ENCODE measurements at places on chromosomes 5 and 9.

GRCh38 chr5:19047277-19047676 is 940.7 kb downstream of the CDH18 start:
- DNase-seq = no peak

DNA sequence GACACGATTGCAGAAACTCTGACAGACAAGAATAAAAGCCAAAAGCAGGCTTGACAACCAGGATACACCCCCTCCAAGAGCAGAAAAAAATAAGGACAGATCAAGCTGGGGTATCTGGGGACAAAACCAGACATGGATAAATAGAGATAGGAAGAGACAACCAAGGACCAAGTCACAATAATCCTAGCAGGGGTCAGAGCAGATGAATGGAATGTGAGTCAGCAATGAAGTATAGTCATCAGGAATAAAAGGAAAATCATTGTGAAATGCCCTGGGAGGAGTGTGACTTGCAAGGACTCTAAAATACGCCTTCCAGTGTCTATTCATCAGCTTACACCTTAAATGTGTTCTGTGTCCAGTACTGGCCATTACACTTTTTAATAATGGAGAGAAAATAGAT is 206.8 kb downstream of the CAAP1 start:
- no peak for DNase-seq

- DNase-seq = peak; percentile 46
Observed at GRCh38 chr9:98873951-98874371, 66.5 kb downstream of the GALNT12 start.

DNA sequence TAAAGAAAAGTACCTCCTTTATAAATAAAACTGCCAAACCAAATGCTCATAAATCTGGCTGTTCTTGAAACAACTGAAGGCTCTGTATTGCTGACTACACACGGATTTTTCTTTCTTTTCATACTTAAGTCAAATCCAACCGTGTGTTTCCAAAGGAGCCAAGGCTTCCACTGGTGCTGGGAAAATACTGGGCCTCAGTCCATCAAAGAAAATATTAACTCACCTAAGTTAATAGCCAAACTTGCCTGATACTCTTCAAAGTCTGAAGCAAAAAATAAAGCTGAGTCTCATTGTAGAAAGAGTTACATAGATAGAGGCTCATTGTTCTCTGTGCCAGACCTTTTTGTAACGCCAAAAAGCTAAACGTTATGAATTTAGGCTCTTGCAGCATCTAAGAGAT is 350.4 kb upstream of the CDH9 start:
- DNase-seq = no peak

Data from suppressor macrophage treated with lipopolysaccharide for 4 hours (primary cell).